Trophoblast cell (in vitro differentiated cells and primary cell): ENCODE measurements at places on chromosomes 13 and 19.
A peak's percentile ranks its signal among the peaks of the same experiment; 100 is the strongest.

GRCh38 chr19:56874530-56874929 lies 34.0 kb upstream of the PEG3 start:
- H3K36me3 ChIP-seq = no peaks in the 10 kb centered on the region
- no peaks in the 10 kb centered on the region for H3K4me1 ChIP-seq
- no peak overlapping the region for H3K4me3 ChIP-seq

- H3K27ac ChIP-seq = no peak overlapping the region
- peak; percentile 87 for DNase-seq
- H3K4me3 ChIP-seq = no peak overlapping the region
- peaks cover 3% of the 10 kb centered on the region for H3K4me1 ChIP-seq
- no peaks in the 10 kb centered on the region for H3K36me3 ChIP-seq
Measured at GRCh38 chr19:16066611-16067104, 9.6 kb upstream of the TPM4 start.

DNA sequence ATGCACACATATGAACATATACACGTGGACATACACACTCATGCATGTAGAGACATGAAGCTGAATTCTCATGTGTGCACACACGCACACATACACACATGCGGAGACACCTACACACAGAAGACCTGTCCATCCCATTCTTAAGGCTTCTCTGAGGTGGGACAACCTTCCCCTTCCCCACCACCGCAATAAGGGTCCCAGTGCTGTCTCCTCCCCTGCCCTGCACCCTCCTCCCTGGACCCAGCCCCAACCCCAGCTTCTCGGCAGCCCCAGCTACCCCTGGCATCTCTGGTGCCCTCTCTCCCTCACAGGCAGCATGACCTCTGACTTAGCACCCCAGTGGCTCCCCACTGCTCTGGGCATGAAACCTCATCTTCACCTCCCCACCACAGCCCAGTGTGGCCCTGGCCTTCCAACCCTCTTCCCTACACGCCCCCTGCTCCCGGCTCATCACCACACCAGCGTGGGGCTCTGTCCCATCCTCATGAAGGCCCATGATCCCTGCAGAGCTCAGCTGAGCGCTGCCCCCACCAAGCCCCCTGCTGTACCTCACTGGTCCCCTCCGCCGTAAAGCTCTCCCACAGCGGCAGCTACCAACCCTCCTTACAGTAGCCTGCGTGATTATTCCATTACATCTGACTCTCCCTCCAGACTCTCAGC lies 204.1 kb upstream of the ZNF536 start:
- DNase-seq = no peak
- H3K36me3 ChIP-seq = no peaks in the 10 kb centered on the region
- H3K27me3 ChIP-seq = no peaks in the 10 kb centered on the region
- H3K27ac ChIP-seq = no peak overlapping the region
- H3K4me3 ChIP-seq = peak overlapping the region; percentile 4

DNA sequence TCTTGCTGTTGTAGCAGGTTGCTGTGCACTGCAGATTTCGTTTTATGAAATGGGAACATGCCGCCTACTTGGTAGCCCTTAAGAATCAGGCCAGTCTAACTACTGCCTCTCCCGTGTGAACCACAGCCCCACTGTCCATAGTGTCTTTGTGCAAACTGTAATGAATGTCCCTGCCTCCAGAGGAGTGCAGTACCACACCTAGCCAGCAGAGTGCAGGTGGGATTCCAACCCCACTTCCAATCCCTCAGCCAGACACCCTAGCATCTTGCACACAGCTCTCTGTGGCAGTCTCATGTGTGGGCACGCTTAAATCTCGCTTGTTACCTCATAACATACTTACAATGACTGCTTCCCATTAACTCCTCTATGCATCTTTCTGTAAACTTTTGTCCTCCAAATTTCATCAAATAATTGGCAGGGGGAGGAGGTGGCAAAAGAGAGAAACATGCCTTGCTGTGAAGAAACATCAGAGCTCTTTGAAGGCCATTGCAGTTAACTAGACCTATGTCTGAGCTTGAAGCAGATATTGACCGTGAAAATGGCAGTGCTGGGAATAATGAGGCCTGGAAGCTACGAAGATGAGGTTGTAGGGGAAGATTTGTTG lies 47.2 kb downstream of the ZAR1L start:
- H3K27me3 ChIP-seq = no peaks in the 10 kb centered on the region
- H3K36me3 ChIP-seq = no peaks in the 10 kb centered on the region
- DNase-seq = peak; percentile 79
- no peaks in the 10 kb centered on the region for H3K4me1 ChIP-seq
- no peak overlapping the region for H3K27ac ChIP-seq

- H3K36me3 ChIP-seq = no peaks in the 10 kb centered on the region
- H3K27ac ChIP-seq = no peak overlapping the region
- no peaks in the 10 kb centered on the region for H3K27me3 ChIP-seq
- H3K4me1 ChIP-seq = peaks cover 18% of the 10 kb centered on the region
- no peak for DNase-seq
Measured at GRCh38 chr19:18504886-18505610, 16.8 kb downstream of the ELL start.

GRCh38 chr13:113166681-113167080 lies 8.2 kb downstream of the PROZ start:
- no peak for DNase-seq
- no peaks in the 10 kb centered on the region for H3K4me1 ChIP-seq
- H3K4me3 ChIP-seq = no peak overlapping the region
- H3K27ac ChIP-seq = no peak overlapping the region
- no peaks in the 10 kb centered on the region for H3K27me3 ChIP-seq

- DNase-seq = no peak
- no peak overlapping the region for H3K4me3 ChIP-seq
- H3K27ac ChIP-seq = no peak overlapping the region
- no peaks in the 10 kb centered on the region for H3K4me1 ChIP-seq
- H3K27me3 ChIP-seq = no peaks in the 10 kb centered on the region
Measured at GRCh38 chr19:2446381-2446780, 10.4 kb downstream of the LMNB2 start.

DNA sequence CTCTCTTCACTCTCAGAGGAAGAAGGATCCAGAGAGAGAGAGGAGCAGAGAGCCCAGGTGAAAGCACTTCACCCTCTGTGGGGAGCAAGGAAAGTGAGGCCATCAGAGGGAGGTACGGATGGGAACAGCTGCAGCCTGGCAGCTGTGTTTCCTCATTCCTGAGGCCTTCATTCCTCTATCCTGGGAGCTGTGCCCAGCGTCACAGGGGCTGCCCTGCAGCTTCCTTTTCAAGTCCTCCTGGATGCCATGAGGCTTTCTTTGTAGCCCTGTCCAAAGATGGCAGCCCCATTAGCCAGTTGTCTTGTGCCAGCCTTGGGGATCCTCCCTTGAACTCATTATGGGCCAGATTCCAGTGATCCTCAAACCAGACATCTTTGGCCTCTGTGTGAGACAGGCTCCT lies 76.8 kb upstream of the PCDH8 start:
- no peaks in the 10 kb centered on the region for H3K27me3 ChIP-seq
- no peak for DNase-seq
- no peaks in the 10 kb centered on the region for H3K36me3 ChIP-seq
- H3K27ac ChIP-seq = peak overlapping the region; percentile 87
- no peak overlapping the region for H3K4me3 ChIP-seq

GRCh38 chr19:20565321-20566018 lies at the start of gene ZNF737:
ZNF737 (minus strand) TSS chr19:20565781; CDS start chr19:20565640, 141 bp downstream.
- no peaks in the 10 kb centered on the region for H3K27me3 ChIP-seq
- peak within 1 kb of the TSS; percentile 88 for H3K4me3 ChIP-seq
- H3K4me1 ChIP-seq = no peaks in the 10 kb centered on the region
- peak within 1 kb of the TSS; percentile 77 for H3K27ac ChIP-seq

- peak; percentile 87 for DNase-seq
- H3K36me3 ChIP-seq = no peaks in the 10 kb centered on the region
- peak overlapping the region; percentile 45 for H3K4me3 ChIP-seq
- H3K4me1 ChIP-seq = peaks cover 25% of the 10 kb centered on the region
- H3K27me3 ChIP-seq = no peaks in the 10 kb centered on the region
Measured at GRCh38 chr19:570937-571565, 1.3 kb upstream of the BSG start.

GRCh38 chr13:101309014-101309619 lies 107.2 kb downstream of the NALCN start:
- H3K4me3 ChIP-seq = no peak overlapping the region
- H3K36me3 ChIP-seq = no peaks in the 10 kb centered on the region
- DNase-seq = peak; percentile 59
- no peaks in the 10 kb centered on the region for H3K27me3 ChIP-seq

DNA sequence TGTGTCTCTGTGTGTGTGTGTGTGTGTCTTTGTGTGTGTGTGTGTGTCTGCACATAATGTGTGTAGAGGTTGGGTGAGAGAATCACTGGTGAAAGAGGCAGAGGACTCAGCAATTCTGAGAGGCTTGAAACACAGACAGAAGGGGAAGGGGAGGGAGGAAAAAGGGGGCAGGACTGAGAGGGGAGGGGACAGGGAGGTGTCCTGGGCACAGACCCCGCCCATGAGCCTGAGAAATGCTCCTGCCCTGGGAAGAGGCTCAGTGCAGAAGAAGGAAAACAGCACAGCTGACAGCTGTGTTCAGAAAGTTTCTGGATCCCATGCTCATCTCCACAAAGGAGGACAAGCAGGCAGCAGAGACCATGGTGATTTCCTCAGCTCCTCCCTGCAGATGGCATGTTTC lies 59.1 kb upstream of the CEACAM8 start:
- H3K4me1 ChIP-seq = no peaks in the 10 kb centered on the region
- H3K4me3 ChIP-seq = no peak overlapping the region
- no peaks in the 10 kb centered on the region for H3K27me3 ChIP-seq
- no peak for DNase-seq
- no peaks in the 10 kb centered on the region for H3K36me3 ChIP-seq

DNA sequence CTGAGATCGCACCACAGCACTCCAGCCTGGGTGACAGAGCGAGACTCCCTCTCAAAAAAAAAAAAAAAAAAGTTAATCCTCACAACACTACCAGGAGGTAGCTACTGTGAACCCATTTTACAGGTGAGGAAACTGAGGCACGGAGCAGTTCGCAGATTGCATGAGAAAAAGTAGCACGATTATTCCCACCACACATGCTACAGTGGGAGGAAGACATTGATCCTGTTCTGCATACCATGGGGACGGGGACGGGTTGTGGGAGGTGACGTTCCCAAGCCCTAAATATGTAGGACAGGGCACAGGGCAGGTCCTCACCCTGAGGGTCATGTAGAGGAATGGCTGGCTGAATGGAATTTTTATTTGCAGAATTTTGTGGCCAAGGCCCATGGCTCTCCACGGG lies 23.7 kb downstream of the CLEC17A start:
- H3K4me1 ChIP-seq = no peaks in the 10 kb centered on the region
- no peaks in the 10 kb centered on the region for H3K36me3 ChIP-seq
- H3K27ac ChIP-seq = no peak overlapping the region
- H3K4me3 ChIP-seq = no peak overlapping the region

DNA sequence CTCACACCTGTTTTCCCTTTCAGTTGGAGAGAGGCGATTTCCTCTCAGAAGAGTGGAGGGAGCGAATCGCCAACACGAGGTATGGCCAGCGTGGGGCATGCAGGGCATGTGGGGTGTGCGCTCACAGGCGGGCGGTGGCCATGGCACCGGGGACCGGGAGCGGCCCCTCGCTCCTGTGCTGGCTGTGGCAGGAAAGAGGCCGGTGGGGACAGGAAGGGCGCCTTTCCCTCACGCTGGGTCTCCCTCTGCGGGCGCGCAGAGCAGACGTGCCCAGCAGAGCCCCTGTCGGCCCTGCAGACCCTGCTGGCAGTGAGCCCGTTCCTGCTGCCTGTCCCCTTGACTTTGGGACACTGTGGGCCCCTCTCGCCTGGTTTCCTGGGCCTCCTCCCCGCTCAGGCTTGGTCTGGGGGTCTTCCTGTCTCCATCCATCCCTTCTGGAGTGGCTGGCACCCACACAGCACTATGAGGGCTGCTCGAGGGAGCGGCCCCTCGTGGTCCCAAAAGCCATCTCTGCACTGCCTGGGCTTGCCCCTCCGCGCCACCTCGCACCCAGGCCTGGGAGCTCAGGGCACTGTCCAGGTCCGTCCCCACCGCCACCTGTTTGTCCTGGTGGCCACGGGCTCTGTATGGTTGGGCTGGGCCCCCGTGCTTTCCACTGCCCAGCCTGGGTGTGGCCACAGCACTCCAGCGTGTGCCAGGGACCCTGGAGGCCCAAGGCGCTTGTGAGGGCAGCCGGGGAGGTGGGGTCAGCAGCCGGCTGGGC lies 36.1 kb downstream of the PLEKHJ1 start:
- no peak overlapping the region for H3K4me3 ChIP-seq
- H3K4me1 ChIP-seq = no peaks in the 10 kb centered on the region
- H3K36me3 ChIP-seq = peaks cover 56% of the 10 kb centered on the region
- H3K27ac ChIP-seq = no peak overlapping the region
- H3K27me3 ChIP-seq = no peaks in the 10 kb centered on the region

- H3K4me3 ChIP-seq = no peak overlapping the region
- no peaks in the 10 kb centered on the region for H3K27me3 ChIP-seq
- H3K4me1 ChIP-seq = no peaks in the 10 kb centered on the region
- H3K27ac ChIP-seq = no peak overlapping the region
Measured at GRCh38 chr13:77545626-77546412, 10.3 kb downstream of the SCEL start.

GRCh38 chr19:14056069-14056666 lies 5.7 kb downstream of the PALM3 start:
- peaks cover 3% of the 10 kb centered on the region for H3K4me1 ChIP-seq
- H3K27ac ChIP-seq = no peak overlapping the region
- H3K4me3 ChIP-seq = no peak overlapping the region
- peaks cover 3% of the 10 kb centered on the region for H3K27me3 ChIP-seq
- no peak for DNase-seq
- H3K36me3 ChIP-seq = no peaks in the 10 kb centered on the region
